Activated CD8-positive, alpha-beta memory T cell treated with anti-CD3 and anti-CD28 coated beads for 1 hour (primary cell): ENCODE measurements at places on chromosomes 1 and 21.

- no peak for DNase-seq
Observed at GRCh38 chr1:7408771-7409150, 362.3 kb upstream of the VAMP3 start.

DNA sequence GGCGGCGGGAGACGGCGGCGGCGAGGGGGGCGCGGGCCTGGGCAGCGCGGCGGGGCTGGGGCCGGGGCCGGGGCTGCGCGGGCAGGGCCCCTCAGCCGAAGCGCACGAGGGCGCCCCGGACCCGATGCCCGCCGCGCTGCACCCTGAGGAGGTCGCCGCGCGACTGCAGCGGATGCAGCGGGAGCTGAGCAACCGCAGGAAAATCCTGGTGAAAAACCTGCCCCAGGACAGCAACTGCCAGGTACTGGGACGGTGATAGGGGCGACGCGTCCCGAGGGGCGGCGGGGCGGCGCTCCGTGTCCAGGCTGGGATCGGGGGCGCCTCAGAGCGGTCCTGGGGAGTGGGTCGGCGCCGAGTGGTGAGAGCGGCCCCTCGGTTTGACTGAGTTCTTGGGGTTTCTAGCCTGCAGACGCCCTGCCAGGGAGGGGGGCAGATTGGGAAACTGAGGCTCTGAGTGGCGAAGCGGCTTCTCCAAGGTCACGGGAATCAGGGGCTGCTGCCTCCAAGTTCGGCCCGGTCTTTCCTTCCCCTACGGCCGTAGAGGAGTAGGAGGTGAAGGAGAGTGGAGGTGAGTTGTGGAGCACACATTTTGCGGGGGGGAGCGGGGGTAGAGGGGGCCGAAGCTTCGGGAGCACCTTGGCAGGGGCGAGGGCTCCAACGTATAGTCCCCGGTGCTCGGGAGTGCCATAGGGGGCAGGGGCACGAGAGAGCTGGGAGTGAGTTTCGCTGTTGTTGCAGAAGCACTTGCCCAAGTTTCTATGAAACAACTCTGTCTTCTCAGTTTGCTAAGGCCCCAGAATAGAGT lies 508 bp downstream of the RAVER2 start:
- DNase-seq, result no peak

DNA sequence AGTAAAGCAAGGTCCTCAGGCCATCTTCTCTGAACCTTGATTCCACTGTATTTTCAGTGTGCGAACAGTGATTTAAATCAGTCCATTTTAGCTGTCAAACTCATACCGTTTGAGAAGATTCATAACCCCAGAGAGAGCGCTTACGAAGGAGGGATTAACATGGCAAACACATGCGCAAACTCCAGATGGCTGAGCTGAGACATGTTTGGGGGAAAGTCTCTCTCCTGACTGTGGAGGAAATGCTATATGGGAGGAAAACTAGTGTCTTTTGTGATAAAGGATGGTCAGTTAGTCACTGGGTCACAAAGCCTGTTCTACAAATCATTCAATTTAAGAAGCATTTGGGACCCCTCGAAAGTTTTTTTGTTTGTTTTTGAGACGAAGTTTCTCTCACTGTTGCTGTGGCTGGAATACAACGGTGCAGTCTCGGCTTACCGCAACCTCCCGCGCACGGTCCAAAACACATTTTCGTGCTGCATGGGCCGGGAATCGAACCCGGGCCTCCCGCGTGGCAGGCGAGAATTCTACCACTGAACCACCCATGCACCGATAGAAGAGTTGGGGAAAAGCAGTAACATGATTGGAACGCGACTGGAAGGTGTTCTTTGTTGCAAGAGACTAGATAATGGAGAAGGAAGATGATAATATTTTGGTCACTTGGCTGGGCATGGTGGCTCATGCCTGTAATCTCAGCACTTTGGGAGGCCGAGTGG lies 58.4 kb upstream of the CXADR start:
- no peak for DNase-seq

GRCh38 chr1:231020816-231021215 lies 19.2 kb downstream of the FAM89A start:
- DNase-seq, result no peak

GRCh38 chr1:207397525-207397926 lies 56.6 kb upstream of the CR2 start:
- no peak for DNase-seq

DNA sequence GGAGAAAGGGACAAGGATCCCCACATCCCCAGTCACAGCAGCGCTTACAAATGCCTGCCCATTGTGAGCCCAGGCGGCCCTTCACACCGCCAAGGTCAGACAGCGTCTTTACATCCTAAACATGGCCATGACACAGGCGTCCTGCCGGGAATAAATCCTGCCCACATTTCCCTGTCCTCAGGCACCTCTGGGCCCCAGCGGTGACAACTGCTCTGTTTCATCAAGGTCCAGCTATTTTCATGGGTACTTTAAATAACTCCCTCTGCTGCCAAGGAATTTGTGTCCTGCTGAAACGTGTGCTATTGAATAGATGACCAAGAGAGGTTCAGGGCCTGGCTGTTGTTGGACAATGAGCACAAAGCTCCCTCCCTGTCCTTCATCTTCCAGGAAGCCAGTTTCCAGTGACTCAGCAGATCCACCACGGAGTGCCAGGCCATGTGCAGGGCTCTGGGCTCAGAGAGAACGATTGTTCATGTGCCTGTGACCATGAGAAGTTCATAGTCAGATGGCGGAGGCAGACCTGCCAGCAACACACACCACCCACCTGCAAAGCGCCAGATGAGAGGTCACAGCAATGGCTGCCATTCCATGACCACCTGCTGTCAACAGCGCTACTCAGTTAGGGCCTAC lies 195.8 kb downstream of the MATN1 start:
- DNase-seq, result no peak

GRCh38 chr1:8876087-8876486 lies 2.4 kb downstream of the ENO1 start:
- no peak for DNase-seq
